ENCODE measurements at places on chromosomes 7 and 10.

DNA sequence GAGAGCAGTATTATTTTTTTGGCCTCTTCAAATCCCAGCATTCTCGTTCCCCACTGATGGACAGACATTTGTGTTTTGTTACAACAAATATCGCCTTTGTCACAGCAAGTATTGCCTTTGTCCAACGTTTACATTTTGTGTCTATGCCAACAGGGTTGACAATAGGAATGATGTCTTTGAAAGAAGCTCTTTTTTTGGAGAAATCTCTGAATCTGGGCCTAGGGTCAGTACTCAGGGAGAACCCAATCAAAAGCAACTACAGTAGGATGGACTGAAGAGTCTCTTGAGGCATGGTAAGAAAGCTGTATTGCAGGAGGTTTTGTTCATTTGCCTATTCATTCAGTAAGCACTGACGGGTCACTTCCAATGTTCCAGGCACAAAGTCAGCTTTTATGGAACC, 57.7 kb upstream of the KLF14 start:
- DNase-seq: no peak

GRCh38 chr10:88680958-88681357, 16.7 kb downstream of the LIPF start:
- DNase-seq: no peak

GRCh38 chr7:138075350-138075749, 909 bp upstream of the AKR1D1 start:
- no peak for DNase-seq

DNA sequence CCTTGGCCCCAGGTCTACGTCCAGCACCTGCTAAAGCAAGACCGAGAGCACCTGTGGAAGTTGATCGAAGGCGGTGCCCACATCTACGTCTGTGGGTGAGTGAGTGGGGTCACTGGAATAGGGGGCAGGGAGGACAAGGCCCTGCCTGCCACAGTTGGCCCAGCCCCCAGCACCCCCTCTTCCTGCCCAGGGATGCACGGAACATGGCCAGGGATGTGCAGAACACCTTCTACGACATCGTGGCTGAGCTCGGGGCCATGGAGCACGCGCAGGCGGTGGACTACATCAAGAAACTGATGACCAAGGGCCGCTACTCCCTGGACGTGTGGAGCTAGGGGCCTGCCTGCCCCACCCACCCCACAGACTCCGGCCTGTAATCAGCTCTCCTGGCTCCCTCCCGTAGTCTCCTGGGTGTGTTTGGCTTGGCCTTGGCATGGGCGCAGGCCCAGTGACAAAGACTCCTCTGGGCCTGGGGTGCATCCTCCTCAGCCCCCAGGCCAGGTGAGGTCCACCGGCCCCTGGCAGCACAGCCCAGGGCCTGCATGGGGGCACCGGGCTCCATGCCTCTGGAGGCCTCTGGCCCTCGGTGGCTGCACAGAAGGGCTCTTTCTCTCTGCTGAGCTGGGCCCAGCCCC, 8.1 kb downstream of the TMEM120A start:
- no peak for DNase-seq

DNA sequence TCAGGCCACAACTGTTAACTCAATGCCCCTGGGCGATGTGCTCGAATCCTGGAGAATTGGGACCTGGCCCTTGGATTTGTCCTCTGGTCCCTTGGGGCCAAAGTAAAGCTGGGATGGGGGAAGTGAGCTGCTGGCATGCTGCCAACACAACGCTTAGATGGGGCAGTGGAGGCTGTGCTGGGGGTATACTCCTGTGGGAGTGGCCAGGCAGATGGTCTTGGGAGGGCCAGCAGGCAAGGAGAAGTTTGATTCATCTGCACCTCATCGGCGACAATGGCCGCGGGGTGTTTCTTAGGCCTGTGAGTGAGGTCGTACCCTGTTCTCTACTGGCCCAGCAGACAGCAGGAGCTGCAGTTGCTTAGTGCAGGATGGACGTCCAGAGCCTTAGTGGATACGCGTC, 139.0 kb upstream of the MTPN start:
- DNase-seq: no peak

- no peak for DNase-seq
Observed at GRCh38 chr10:45602082-45602730, 70.4 kb downstream of the ZFAND4 start.

DNA sequence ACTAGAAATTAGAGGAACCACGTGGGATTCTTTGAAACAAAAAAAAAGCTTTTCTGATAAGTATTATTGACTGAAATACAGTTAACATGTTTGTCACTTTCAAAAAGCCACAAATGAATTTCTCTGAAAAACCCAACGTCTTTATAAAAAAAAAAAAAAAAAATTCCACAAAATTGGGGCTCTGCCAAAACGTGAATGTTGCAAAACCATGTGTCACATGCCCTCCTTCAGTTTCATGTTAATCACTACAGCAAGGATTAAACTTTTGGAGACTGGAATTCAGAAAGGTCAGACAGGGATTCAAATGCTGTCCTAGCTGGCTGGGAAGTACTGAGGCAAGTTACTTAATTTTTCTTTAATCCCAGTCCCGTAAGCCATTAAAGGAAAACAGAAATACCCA, 278.0 kb upstream of the KLF14 start:
- DNase-seq: no peak

DNA sequence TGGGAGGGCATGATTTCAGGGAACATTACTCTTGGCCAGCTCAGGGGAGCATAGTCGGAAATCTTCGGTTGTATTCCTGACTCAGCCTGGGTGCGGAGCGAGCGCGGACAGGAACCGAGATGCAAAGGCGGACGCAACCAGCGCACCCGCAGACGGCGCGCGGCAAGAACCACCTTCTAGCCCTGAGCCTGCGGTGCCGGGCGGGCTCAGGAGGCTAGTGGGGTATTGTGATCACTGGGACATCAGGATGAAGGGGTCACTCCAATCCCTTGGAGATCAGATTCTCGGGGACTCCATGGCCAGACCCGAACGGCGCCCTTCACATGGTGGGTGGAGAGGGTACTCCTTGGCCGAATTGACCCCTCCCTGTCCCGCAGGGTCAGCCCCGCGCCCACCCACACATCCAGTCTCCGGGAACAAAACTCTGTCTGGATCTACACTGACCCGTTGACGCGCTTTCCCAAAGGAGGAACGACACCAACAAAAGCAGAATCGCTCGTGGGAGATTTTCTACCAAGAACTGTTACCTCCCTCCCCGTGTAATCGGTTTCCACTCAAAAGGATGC, 730.5 kb downstream of the ZWINT start:
- DNase-seq: no peak

- DNase-seq: no peak
Observed at GRCh38 chr10:113425008-113425407, 127.8 kb upstream of the HABP2 start.

DNA sequence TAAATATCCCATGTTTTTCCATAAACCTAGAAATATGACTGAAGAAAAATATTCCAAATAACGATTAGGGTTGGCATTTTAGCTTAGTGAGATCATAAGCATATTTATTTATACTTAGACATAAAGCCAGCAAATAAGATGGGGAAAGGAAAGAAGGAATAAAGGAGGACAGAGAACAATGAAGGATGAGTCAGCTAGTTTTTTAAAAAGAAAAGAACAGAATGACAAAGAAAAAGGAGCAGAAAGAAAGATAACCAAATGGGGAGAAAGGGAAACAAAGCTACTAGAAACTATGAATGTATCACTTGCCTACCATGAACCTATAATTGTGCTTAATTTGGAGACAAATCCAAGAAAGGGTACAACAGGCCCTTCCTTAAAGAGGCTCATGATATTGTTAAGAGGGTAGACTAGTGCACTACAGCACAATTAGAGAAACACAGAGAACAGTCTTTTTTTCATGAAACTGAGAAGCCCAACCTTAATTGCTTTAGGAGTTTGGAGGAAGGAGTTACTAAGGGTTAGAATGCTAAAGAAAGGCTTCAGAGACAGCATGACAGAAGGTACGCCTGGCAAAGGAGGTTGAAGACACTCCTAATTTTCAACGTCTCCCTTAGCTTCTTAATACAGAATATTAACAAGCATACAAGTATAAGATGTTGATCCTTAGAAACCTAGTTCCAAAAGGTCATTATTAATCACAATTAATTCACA, 23.9 kb downstream of the HERPUD2 start:
- DNase-seq: no peak

DNA sequence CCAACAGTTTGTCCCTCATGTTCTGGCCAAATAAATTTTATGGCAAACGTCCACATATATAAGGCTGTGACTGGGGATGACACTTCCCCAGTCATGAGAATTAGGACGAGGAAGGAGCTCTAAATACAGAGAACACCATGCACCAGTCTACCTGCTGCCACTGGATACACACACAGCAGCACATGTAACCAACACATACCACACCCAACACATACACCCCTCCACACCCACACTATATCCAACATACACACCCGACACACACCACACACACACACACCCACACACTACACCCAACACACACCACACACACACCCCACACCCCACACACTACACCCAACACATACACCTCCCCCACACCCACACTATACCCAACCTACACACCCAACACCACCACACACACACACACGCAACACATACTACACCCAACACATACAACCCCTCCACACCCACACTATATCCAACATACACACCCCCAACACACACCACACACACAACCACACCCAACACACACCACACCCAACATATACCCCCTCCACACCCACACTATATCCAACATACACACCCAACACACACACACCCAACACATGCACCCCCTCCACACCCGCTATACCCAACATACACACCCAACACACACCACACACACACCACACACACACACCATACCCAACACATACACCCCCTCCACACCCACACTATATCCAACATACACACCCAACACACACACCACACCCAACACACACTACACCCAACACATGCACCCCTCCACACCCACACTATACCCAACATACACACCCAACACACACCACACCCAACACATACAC, 74.1 kb downstream of the HIPK2 start:
- no peak for DNase-seq

- DNase-seq: no peak
Observed at GRCh38 chr7:108382932-108383331, 73.3 kb downstream of the NRCAM start.

DNA sequence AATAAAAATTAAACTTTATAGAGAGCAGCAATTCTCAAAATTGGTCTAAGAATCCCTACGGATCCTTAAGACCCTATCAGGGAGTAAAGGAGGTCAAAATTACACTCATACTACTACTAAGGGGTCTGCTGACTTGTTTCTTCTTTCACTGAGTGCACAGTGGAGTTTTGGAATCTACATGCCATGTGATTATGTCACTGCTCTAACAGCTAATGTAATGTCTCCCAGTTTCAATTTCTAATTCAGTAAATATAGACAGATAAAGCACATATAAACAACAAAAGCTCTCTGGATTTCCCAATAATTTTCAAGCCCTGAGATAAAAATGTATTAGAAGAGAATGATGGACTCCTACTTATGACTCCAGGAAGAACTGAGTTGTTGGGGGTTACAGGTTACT, 74.6 kb downstream of the WAPL start:
- no peak for DNase-seq

DNA sequence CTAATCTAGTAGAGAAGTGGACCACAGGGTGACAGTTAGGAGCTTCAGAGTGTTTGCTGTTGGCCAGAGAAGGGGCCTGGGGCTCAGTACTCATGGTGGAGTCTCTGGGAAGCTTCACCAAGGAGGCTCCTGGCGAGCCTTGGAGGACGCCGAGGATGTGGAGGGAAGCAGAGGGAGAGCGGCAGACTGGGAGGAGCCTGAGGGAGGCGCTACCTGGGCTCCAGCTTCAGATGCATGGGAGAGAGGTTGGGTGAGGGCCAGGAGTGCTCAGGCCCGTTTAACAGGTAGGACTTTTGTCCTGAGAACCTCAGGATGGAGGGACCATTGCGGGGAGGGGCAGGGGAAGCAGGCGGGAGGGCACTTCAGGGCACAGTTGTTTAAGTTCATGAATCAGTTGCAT, 24.2 kb downstream of the DOCK1 start:
- DNase-seq: no peak

DNA sequence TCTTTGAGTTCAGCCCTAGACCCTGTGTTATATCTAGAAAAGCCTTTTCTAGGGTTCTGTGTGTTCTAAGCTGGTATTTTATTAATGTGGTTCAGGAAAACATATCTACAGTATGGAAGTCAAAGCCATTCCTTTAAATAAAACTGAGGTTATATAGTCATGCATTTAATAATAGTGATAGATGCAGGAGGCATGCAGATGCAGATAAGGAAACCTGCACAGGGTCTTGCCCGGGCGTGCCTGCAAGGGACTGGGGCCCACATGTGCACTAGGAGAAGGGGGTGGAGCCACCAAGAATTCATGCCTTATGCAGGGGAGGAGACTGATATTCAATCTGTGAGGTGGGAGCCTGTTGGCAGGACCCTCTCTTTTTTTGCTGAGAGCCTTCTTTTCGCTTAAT, 171.5 kb downstream of the PRPF18 start:
- DNase-seq: no peak

- no peak for DNase-seq
Observed at GRCh38 chr7:114708646-114709045, 213.2 kb upstream of the MDFIC start.

GRCh38 chr7:99733448-99733847, 1.5 kb downstream of the CYP3A7 start:
- DNase-seq: no peak

- DNase-seq: no peak
Observed at GRCh38 chr7:30074422-30075030, 46.3 kb downstream of the PLEKHA8 start.

DNA sequence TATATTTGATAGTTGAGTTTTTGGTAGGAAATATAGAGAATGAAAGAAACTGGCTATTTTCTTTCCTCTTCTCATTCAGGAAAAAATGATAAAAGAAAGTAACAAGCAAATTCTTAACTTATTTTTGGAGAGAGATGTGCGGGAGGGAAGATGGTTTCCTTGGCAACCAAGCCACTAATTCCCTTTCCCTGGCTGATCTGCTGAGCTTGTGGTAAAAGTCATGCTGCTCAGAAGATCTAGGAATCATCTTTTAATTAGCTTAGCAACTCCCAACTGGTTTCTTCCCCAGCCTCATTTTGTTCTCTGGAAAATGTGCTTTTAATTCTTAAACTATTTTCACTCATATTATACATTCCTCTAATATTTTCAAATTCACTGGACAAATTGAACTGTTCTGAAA, 11.8 kb downstream of the UROS start:
- no peak for DNase-seq

DNA sequence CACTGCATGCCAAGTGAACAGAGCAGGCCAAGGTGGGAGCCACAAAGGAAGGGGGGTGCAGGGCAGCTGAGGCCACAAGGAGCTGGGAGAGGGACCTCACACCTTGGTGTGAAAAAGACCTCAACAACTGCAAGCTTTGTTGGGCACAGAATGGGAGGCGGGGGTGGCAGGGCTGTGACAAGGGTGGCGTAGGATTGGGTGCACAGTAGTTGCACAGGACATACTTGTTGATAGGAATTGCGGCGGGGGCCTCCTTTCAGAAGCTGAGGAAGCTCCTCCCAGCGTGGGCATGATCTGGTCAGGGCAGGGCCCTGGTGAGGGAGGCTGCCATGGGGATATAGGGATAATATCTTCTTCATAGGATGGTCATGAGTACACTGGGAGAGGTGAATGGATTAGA, 25.8 kb downstream of the POLL start:
- no peak for DNase-seq

- DNase-seq: peak; percentile 50
Observed at GRCh38 chr10:88934900-88935672, 17.5 kb downstream of the ACTA2 start.

All from activated T-cell treated with anti-CD3 and anti-CD28 coated beads for 1 hour (primary cell).